Midbrain (tissue), 1 donor: ENCODE measurements at places on chromosomes 7 and 10.
A peak's percentile ranks its signal among the peaks of the same experiment; 100 is the strongest.

DNA sequence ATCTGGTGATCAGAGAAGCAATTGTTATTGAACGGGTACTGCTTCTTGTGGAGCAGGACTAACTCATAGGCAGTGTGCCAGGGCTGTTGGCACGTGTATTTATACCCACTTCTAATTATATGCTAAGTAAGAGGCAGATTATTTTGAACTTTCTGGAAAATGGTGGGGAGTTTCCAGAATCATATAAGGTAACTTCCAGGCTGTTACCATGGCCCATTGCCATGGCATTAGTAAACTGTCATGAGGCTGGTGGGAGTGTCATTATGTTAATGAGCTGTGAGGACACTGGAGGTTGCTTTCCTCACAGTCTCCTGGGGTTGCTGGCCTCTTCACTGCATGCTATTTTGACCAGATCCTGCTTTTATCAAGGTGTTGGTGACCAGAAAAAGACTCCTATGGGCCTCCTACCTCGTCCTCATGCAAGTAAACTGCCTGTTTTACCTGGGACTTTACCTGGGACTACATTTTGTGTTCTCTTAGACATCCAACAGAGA is 122.6 kb downstream of the KCND2 start:
- no peak for DNase-seq

DNA sequence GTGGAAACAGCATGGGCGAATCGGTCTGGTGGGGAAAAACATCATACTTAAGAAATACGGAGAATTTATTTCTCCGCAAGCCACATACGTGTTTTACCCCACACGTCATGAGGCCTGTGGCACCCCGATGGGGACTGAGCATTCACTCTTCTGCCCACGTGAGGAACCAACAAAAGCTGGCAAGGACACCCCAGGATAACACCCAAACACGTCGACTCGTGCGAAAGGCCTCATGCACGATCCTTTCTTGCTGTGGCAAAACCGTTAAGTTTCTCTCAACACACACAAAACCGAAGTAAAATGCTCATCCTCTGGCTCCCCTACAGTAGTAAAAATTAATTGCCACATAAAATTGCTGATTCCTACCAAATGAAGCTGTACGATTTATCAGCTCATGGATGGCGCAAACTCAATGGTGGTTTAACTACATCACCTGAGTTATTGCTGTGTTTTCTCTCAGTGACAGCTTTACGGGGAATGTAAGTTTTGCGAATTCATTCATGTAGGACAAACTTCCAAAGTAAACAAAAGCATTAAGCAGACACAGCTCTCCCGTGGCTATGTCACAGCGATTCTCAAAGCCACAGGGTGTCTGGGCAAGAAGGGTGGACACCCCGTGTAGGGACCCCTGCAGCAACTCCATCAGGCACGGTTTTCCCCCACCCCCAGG is 97.0 kb downstream of the CTBP2 start:
- DNase-seq = no peak

DNA sequence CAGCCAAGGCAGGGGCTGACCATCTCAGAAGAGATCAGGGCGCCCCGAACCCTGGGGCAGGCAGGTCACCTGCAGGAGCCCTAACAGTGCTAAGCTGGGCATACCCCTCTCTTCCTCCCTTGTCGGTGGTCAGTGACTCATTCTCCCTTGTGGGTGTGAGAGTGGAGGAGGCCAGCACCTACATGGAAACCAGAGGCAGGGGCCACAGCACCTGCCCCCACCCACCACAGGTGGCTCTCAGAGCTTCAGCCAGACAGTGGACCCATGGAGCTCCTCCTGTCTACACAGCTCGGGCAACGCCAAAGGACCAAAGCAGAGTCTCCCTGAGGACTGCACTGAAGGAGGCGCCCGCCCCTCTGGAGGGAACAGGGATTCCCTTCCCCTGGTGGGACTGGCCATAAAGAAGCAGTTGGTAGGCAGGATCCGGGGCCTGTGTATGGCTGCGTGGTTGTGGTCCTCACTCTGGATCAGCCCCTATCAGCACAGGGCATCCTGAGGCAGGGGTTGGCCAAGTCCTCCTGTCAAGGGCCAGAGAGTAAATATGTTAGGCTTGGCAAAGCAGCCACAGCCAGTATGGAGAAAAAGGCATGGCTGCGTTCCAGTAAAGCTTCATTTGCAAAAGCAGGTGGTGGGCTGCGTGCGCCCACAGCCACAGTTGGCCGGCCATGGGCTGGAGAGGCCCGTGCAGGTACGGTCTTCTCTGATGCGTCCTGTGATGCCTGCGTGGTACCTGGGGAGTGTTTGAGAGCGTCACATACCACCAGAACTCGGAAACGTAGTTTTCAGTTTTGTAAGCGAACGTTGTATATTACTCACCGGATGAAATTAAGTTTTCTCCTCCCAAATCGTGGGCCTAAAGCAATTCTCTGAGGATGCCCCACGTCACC is 198.2 kb downstream of the EBF3 start:
- no peak for DNase-seq

GRCh38 chr10:18737236-18737635 is 78.0 kb downstream of the ARL5B start:
- DNase-seq = no peak

- DNase-seq = no peak
These were observed 59.8 kb downstream of the COA1 start for GRCh38 chr7:43669286-43670081.

- peak; percentile 76 for DNase-seq
These were observed 411.5 kb downstream of the SFMBT2 start for GRCh38 chr10:6999232-6999925.

- no peak for DNase-seq
These were observed 66.1 kb upstream of the AGBL3 start for GRCh38 chr7:134920026-134920753.

DNA sequence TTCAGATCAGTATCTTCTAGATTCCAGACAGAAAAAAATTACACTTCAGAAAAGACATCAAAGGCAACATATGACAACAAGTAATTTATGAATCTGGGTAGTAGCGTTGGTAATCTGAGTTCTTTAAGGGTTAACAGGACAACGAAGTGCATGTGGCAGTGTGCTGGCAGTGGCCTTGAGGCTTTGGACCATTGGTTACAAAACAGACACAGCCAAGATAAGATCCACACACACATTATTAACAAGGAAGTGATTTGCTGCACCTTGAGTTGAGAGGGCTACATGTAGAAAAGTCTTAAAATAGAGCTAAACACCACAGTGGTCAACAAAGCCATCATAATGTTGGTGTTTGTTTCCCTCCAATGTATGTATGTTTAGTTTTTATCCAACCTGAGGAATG is 40.6 kb downstream of the AKR1D1 start:
- no peak for DNase-seq

DNA sequence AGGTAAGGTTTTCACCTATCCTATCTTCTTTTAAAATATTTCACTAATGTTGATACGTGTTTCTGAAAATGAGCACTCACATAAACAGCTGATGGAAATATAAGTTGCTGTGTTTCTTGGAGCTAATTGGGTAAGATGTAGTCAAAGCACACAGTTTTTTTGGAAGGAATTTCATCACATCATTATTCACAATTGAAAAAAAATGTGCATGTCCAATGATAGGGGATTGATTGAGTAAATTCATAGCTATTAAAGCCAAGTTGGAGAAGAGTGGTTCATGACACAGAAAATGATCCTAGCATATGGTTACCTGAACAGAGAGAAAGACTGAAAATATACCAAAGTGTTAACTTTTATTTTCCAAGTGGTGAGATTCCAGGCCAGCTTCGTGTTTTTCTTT is 29.6 kb downstream of the GLI3 start:
- DNase-seq = no peak

DNA sequence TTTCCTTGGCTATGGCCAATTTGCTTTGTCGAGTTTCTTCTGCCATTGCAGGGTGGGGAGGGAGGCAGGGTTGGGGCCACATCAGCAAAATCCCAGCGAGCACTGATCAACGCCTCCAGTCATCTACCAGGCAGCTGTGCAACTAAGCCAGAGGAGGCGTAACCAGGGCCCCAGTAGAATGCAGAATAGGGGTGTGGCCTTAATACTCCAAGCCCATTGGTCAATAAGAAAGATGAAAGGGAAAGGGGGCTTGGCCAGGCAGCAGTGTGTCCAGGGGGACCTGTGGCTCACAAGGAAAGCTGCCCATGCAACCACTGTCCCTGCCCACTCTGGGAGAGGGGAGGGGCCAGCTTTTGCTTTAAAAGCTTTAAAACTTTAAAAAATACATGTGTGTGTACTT is 21.5 kb upstream of the GGCT start:
- no peak for DNase-seq

DNA sequence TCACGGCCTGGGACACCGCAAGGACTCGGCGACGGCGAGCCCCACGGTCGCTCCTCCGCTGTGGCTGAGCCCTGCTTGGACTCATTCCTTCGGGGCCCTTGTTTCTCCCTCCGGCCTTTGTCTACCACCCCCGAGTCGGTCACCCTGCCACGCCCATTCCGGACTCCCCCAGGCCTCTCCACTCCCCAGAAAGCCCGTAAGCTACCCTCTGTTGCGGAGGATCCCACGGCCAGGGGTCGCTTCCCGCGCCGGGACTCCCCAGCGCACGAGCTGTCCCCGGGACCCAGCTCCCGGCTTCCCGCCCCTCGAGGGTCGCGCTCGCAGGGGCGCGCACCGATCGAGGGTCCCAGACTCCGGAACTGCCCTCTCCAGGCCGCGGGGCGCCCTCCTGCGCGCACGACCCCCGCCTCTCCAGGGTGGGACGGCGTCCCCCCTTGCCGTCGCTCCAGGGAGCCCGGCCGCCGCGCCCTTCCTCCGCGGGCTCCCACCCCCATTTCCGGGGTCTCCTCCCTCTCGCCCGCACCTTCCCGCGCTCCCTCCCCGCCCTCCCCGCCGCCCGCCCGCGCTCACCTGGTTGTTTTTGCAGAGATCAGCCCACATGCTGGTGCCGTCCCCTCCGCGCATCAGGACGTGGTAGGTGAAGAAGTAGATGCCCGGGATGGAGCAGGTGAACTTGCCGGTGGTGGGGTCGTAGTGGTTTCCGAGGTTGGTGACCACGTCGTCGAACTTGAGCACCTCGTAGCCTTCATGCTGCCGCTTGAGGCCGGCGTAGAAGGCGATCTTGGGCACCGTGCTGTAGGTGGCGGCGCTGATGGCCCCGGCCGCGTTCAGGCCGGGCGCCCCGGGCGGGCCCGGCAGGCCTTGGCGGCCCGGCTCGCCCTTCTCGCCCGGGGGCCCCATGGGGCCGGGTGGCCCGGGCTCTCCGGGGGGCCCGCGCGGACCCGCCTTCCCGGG is 1.5 kb downstream of the C1QL3 start:
- DNase-seq = no peak

- DNase-seq = no peak
These were observed 81.4 kb downstream of the LARP4B start for GRCh38 chr10:850093-850492.

DNA sequence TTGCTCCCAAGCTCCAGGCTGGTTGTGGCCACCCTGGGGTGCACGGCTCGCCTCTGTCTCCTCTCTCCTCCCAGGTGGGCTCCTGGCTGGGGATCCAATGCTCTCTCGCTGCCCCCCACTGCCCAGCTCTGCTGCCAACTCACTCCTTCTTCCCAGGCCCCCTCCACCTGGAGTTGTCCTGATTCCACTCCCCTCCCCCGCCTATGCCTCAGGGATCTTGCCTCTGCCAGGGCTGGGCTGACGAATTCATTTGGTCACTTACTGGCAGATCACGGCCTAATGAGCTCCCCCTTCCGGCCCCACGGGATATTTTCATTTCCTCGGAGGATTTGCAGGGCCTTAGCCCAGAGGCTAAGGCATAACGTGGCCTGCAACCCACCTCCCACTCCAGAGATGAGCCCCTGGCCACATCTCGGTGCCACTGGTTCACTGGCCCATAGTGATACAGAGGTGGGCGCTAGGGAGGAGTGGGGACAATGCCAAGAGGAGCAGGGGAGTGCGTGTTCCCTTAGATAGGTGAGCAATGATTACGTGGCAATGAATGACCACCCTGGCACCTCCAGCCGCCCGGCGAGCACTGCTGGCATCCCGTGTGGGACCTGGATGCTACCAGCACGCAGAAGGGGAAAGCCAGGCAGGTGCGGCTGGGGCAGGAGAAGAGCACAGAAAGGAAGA is 344.6 kb upstream of the SHH start:
- DNase-seq = no peak

DNA sequence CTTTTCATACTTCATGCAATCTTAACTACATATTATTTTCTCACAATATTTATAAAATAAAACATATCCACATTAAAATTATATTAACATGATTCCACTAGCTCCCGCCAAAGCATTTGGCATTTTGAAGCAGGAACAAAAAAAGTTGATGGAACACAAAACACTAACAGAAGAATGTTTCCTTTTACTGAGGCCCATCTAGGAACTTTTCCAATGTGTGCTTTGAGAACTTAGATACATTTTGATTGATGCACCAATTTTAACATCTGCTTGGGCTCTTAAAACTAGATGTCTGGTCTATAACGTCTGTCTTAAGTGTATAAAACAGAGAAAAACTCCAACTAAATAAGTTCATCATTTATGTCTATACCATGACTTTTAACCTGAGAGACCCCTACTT is 1214.8 kb downstream of the SORCS1 start:
- DNase-seq = no peak

DNA sequence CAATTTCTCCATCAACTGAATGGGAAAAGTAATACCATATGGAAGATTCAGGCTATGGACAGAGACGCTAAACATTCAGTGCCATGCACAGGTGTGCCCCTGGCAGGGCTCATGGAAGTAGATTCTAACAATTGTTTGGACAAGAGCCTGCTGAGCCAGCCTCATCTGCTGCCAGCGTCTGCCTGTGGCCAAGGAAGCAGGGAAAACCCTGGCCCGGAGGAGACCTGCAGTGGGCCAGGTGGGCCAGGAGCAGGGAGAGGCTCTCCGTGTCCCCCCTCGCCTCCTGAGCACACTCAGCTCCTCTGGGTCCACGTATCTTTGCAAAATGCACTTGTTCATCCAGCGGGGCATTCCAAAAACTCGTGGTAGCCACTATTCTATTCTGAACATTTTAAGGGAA is 130.1 kb downstream of the TCERG1L start:
- DNase-seq = no peak

DNA sequence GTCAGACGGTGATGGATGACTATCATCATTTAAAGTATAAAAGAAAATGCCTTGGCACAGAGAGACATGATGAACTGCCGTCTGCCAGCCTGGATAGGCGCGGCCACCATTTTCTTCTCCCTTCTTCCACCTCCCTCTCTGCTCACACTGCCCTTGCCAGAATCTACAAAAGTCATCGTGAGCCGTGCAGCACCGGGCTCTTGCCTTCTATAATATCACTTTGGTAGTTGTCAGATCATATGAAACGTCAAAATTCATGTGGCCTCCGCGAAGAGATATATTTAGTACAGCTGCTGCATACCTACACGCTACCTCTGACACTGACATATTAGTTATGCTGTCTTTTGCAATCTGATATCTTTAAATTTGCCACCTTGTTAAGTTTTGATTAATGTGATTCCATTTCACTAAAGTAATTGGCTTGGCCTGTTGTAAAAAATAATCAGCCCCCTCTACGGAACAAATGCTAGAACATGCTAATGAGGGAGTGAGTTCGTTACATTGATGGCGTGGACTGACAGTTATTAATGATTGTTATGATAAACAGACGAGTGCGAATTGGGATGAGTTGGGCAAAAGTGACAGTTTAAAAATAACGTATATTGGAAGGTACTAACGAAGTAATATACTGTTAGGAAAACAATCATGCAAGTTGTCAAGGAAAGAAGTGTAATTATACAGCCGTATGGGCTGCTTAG is 214.9 kb downstream of the LRMDA start:
- DNase-seq = no peak
